ENCODE measurements at places on chromosomes 6 and 20.

- DNase-seq: no peak
These were observed 655.5 kb upstream of the FLRT3 start for GRCh38 chr20:14992961-14993360.

GRCh38 chr20:16476032-16476431, 97.2 kb downstream of the KIF16B start:
- DNase-seq: peak; percentile 65

- no peak for DNase-seq
These were observed 144.1 kb downstream of the SMAP1 start for GRCh38 chr6:70811788-70812187.

- DNase-seq: no peak
These were observed 169.4 kb downstream of the SYNDIG1 start for GRCh38 chr20:24638591-24639548.

GRCh38 chr6:106439459-106439858, 78.9 kb downstream of the CRYBG1 start:
- no peak for DNase-seq

- DNase-seq: peak; percentile 41
These were observed 667 bp downstream of the CAP2 start for GRCh38 chr6:17393892-17394631.

- DNase-seq: no peak
These were observed 79.0 kb downstream of the NFATC2 start for GRCh38 chr20:51463560-51463959.

GRCh38 chr6:36414481-36414880, 27.0 kb upstream of the ETV7 start:
- DNase-seq: no peak

DNA sequence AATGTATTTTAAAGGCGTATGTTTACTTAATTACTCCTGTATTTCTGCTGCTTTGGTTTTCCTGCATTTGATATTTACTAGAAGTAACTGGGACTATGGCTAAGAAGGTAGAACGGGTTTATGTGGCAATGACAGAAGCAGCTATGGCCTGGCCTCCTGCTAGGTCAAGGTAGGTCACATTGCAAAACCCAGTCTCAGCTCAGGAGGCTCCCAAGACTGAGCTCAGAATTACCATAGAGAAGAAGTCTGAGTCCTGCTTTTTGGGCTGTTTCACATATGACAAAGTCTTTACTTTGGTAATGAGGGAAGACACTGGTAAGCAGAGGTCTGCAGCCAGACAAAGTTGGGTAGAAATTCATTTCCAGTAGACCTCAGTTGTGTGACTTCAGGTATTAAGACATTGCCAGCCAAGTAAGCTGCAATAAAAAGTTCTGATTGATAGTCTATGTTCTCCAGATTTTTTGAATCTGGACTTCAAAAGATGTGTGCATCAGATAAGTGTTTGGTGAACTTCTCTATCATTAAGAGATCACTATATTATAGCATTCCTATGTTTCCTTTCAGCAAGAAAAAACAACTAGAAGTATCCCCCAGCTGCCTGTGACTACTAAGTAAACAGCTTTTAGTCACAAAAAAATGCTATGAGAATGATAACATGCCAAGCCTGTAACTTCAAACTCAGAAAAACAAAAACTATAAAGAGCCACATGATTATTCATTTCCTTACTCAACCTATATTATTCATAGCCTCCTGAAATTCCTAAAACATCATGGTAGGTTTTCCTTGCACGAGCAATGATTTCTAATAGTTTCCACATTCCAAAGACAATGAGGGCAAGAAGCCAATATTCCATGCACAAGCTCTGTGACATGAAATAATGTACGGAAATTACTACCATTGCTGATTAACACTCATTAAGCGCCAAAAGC, 312.3 kb downstream of the HAO1 start:
- DNase-seq: no peak

Data from KBM-7 (cell line).